ENCODE measurements at places on chromosomes 11 and 22.

GRCh38 chr22:41576877-41577276 is 12.8 kb downstream of the PMM1 start:
- DNase-seq: no peak

DNA sequence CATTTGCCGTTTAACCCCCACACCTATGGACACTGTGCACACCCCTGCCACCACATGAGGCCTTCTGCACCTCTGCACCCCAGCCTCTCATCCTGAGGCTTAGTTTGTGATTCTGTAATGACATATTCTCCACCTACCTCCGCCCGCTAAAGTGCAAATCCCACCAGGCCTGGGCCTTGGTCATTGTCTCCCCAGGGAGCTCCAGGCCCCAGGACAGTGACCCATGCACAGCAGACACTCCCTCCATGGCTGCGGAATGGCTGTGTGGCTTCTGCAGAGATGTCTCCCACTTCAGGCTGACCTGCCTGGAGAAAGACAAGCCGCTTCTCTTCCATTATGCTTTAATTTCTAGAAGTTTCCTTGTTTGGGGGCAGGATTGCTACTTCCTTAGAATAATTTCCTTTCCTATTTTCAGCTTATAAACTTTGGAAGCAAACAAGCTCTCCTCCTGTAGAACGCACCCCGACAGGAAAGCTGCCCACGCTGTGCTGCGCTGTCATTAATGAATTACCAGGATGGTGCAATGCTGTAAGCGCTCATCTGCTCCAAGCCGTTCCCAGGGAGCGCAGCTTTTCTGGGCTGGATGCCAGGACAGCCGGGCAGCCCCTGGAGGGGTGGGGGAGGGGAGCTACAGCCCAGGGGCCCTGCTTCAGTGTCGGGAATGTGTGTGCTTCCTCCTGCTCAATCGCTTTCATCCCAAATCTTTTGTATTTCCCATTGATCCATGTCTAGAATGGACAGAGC is 618.0 kb downstream of the BRD1 start:
- DNase-seq: no peak

DNA sequence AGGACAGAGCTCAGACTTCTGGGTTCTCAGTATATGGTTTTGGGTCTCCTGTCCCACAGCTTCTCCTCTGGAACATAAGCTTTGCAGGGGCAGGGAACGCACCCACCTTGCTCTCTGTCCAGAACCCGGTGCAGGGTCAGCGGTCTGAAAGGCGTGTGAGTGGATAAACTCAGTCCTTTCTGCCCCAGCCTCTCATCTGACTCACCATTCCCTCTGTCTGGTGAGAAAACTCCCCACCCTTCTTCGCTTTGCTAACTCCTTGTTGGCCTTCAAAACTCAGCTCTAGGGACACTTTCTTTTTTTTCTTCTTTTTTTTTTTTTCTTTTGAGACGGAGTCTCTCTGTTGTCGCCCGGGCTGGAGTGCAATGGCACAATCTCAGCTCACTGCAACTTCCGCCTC is 68.9 kb upstream of the NUP50 start:
- DNase-seq: no peak

DNA sequence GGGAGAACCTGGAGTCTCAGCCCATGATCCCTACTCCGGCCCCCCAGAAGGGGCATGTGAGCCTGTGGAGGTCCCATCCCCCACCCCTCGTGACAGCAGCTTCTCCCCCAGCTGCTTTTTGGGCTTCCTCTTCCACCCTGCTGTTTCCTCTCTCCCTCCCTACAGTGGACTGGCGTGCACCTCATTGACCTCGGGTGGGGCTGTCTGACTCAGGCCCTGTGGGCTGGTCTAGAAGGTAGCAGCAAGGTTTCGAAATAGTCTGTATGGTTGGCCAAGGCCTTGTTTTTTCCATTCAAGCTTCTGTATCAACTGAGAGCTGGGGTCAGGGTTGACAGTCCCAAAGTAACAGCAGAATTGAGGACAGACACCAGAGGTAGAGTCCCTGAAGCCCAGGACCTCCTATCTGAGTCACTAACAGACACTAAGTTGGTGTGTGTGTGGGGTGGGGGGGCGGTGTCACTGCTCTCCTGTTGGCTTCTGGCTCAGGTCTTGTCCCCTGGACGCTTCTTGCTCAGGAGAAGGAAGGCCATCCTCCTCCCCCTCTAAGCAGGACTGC is 7.7 kb downstream of the SLC37A2 start:
- DNase-seq: no peak

GRCh38 chr11:4459500-4459899 is 10.4 kb downstream of the OR52K2 start:
- no peak for DNase-seq

DNA sequence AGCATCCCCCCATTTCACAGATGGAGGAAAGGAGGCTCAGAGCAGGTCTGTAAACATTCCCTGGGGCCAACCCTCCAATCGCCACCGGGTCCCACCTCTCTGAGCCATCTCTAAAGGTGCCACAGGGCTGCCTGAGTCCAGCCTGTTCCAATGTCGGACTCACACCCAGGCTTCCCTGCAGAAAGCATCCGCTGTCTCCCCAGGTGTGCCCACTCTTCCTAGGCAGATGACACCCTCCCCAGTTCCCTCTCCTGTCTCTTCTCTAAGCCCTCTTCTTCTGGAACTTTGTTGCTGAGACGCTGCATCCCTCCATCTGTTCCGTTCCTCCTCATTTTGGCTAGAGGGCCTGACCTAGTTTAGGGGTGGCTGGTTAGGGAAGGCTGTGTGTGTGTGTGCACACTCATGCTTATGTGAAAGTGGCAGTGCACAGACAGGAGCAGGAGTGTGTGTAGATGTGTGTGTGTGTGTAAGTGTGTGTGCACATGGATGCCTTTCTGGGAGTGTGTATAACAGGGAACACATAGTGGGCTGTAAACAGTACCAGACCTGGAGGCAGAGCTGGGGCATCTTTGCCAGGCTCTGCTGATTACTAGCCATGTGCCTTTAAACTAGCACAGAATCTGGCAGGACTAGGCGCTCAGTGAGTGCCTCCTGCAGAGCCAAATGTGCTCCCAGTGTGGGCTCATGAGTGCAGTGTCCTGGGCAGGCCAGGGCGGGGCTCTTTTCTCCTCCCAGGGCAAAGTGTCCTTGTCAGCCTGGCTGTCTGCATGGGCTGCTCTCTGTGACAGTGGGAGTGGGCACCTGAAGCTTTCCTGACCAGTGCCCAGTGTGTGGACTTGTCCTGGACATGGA is 77.3 kb upstream of the NECTIN1 start:
- no peak for DNase-seq

- DNase-seq: no peak
These were observed 208.1 kb downstream of the MYO18B start for GRCh38 chr22:25950111-25950510.

- no peak for DNase-seq
These were observed 80.1 kb downstream of the INSC start for GRCh38 chr11:15194671-15195415.

DNA sequence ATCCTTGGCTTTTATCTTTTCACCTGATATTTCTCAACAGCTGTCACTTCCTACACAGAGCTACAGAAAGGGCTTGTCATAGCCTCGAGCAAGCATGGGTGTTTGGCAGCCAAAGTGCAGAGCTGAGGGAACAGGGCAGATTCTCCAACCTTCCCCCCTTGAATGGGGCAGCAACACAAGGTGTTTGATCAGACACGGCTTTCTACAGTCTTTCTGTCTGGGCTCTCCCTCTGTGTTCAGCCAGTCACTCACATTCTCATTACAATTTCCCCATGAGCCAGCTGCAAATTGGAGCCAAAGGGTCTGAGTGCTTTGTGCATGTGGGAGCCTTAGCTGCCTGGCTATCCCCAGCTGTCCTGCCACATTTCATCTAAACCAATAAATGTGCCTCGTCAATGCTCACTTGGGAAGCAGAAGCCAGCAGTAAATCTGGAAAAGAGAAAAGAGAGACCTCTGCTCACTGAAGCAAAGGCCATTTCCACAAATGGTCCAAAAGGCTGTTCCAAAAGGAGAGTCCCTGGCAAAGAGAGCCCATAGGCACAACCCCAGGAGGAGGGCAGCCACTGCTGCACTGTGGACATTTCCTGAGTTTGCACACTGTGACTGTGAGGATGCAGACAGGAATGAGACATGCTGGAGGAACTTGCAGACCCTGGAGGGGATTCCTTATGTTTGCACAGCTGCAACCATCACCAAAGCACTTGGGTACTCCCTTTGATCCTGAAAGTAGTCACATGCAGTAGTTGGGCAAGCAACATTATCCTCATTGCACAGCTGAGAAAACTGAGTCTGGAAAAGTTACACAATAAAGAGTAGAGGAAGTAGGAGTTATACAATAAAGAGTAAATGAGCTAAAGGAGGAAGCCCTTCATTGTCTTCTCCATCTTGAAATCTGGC is 186.8 kb downstream of the FAM181B start:
- DNase-seq: no peak

DNA sequence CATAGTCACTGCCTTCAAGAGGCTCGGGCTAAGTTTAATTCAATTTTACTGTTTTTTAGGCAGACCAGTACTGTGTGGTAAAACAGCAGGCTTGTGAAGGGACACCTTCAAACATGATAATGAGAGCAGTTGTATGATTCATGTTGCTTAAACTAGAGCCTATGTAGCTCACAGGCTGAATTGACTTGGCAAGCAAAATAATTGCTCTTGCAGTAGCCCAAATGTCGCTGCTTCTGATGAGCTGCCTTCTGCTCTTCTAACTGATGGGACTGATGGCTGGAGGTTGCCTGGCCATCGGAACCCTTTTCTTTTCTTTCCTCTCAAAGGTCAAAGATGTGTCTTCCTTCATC is 137.6 kb downstream of the MAML2 start:
- no peak for DNase-seq

GRCh38 chr11:9169595-9170295 is 78.3 kb upstream of the SCUBE2 start:
- DNase-seq: no peak

GRCh38 chr11:17230867-17231851 is 23.4 kb upstream of the PIK3C2A start:
- DNase-seq: no peak

DNA sequence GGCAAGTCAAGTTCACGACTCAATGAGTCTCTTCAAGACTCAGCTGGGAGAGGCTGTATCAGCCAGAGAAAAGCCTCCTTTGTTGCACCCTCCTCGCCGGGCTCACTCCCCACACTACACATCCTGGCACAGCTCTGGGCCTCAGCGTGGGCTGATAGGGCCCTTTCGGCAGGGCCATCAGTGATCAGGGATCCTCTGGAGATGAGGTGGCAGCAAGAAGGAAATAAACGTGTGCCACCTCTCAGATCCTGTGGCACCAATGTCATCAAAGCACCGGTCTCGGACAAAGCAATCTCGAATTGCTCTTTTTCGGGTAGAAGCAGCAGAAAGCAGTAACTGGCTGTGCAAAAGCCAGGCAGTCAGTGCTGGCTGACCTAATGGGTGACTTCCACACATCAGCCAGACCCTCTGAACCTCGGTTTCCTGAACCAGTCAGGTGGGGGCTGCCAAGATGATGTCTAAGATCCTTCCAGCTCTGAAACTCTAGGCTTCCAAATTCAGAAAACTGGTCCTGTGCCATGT is 2.1 kb downstream of the EHD1 start:
- DNase-seq: no peak

GRCh38 chr11:22670830-22671229 is 4.4 kb downstream of the GAS2 start:
- DNase-seq: no peak

DNA sequence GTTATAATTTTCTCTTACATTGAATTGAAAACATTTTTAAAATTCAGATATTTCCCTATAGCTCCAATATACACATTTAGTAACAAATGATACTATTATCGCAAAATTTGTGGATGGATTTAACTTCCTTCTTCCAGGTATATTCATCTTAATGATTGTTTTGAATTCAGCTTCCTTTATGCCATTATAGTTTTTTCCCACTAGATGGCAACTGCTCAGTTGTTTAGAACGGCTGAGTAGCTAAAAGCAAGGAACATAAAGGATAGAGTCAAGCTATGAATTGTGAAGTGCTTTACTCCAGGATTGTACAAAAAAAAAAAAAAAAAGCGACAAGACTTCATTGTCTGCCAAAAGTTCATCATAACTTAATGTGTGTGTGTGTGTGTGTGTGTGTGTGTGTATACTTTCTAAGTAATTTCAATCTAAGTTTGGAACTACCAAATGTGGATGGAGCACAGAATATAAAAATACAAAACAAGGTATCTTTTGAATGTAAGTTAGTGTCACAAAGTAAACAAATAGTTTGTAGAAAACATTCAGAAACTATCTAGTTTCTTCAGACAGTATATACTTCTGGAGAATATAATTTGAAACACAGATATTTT is 846.4 kb downstream of the DLG2 start:
- DNase-seq: peak; percentile 13

- DNase-seq: no peak
These were observed 19.0 kb upstream of the STK33 start for GRCh38 chr11:8613036-8613435.

GRCh38 chr11:97620007-97620406 is 1230.2 kb downstream of the JRKL start:
- DNase-seq: no peak

Data from fibroblast of skin of left quadriceps (primary cell).